ENCODE measurements at places on chromosomes 11 and 22. TPM values are rescaled to one million over a fixed set of nuclear protein-coding genes. Genes with fewer than 3 reads are reported as not detected.

DNA sequence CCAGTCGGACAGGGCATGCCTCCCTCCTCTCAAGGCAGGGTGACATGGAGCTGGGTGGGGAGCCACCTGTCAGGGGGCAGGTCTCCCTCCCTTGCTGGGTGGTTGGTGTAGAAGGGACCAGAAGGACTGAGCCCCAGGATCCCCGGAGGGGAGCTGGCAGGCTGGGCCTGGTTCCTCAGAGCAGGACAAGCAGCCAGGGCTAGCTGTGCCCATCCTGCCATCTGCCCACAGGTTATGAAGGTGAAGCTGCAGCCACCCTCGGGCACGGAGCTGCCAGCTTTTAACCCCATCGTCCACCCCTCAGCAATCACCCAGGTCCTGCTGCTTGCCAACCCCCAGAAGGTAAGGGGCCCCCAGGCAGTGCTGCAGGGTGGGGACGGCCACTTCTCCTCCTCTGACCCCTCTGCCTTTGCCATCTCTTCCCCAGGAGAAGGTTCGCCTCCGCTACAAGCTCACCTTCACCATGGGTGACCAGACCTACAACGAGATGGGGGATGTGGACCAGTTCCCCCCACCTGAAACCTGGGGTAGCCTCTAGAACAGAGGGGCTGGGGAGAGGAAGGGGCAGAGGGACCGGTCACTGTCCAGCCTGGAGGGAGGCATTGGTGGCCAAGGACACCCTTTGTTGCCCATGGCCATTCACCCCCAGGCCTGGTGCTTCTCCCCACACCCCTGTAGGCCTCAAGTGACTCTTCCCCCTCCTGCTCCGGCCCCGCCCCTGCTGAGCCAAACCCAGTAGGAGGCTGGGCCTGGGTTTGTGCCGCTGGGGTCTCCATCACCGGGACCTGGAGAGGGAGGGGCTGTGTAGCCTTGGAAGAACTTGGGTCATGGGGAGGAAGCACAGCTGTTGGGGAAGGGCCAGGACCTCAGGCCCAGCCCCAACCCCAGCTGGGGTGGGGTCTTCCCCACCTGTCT, 7.0 kb upstream of the SH3BP1 start:
- DNase-seq: no peak

DNA sequence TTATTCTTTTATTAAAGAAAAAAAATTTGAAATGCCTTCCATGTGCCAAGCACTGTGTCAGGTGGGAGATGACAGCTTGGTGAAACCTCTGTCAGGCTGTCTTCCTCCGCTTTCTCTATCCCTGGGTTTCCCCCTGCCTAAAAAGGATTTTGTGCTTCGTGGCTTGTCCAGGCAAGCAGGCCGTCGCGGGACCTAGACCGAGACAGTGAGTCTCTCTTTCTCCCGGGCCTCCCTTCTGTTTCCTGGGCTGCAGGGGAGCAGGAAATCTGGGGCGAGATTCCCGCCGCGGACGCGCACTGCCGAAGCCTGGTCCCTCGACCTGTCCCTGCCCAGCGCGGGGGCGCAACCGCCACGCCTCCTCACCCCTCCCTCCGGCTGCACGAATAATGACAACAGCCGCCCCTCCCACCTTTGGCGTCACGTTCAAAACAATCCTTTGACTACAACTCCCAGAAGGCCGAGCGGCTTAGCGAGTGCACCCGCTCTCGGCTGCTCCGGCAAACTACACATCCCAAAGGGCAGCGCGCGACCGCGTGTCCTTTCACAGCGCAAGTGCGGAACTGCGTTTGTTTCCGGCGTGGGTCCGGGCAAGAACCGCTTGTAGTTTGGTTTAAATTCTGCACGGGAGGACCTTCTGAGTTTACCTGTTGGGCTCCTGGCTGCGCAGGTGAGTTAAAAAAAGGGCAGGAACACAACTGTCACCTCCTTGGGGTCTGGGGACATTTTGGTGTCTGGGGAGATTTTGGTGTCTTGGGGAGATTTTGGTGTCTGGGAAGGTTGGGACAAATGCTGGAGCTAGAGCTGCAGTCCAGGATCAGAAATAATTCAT, at the start of gene CLP1:
Gene CLP1, plus strand, starts transcription at position 569 of the 829 bp plus-strand sequence. CDS start 1,715 bp downstream, outside the sequence.
- DNase-seq: peak; percentile 100

Gene IL10RA
- 18.5 TPM for total RNA-seq

DNA sequence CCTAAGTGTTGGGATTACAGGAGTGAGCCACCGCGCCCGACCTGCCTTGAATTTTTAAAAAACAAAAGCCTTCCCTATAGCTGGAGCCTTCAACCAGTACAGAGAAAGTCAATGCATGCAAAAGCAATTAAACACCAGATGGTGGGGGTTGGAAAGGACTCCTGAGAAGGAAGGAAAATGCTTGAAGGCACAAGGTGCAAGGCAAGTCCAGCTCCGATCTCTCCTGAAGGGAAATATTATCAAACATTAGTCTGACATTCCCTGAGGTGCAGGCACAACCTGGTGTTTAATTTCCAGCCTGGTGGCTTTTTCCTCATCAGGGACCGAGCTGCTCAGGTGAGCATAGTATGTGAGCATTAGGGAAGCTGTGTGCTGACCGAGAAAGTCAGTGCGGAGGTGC, 12.9 kb upstream of the RAPSN start:
- DNase-seq: no peak

Gene PHETA2
- total RNA-seq: 11.5 TPM

DNA sequence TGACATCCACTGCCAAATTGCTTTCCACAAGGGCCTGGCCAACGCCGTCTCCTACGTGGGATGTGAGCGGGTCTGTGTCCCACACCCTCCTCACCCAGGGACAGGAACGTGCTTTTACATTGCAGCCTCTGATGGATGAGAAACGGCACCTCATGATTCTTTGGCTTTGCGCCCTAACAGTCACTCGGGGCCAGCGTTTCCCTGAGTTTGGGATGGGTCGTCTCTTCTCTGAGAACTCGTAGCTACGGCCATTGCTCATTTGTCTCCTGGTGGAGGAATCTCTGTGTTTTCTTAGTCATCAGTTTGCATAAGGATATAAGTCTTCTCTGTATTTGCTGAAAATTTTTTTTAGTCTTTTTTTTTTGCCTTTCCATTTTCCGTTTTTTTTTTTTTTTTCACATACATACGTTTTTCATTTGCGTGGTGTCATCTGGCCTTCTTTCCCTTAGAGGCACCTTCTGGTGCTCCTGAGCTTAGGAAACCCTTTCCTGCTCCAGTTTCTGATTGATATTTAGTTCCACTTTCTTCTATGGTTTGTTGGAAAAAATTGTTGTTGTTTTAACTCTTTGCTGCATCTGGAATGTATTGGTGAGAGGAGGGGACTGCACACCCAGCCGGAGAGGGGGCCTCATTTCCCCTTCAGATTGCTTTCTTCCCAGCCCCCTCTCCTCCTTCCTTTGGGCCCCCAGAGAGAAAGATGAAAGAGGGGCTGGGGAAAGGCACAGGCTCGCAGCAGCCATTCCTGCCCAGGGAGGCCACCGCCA, 12.0 kb downstream of the TNNT3 start:
- peak; percentile 84 for DNase-seq

DNA sequence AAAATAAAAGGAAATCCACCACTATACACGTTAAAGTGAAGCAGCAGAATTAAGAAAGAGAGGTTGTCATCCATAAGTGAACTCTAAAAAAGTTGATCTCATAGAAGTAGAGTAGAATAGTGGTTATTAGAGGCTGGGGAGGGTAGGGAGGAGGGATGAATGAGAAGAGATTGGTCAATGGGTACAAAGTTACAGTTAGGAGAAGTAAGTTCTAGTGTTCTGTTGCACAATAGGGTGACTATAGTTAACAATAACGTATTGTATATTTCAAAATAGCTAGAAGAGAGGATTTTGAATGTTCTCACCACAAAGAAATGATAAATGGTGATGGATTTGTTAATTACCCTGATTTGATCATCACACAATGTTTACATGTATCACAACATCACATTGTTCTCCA, 72.0 kb downstream of the CD82 start:
- DNase-seq: no peak

GRCh38 chr11:2929531-2929949, 320 bp upstream of the PHLDA2 start:
- DNase-seq: peak; percentile 68

GRCh38 chr11:108224366-108224765, 1.5 kb downstream of the ATM start:
- DNase-seq: no peak

- DNase-seq: no peak
These were observed 11.7 kb upstream of the OR56B4 start for GRCh38 chr11:6095798-6096197.

DNA sequence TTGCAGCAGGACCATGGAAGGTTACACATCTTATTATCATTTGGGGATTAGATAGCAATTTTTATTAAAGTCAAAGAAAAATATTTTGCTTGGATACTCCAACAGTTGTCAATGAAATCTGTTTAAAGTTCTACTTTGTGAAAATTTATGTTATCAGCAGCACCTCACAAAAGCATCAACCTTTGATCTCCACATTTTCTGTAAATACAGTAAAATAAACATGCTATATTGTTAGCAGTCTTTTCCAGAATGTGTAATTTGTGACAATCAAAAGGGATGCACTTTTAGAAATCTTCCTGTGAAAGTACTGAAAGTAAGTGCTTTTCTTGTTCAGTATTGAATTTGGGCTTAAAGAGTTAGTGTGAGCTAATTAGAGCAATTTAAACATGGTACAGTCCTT, 4.1 kb downstream of the SLC22A25 start:
- DNase-seq: no peak

DNA sequence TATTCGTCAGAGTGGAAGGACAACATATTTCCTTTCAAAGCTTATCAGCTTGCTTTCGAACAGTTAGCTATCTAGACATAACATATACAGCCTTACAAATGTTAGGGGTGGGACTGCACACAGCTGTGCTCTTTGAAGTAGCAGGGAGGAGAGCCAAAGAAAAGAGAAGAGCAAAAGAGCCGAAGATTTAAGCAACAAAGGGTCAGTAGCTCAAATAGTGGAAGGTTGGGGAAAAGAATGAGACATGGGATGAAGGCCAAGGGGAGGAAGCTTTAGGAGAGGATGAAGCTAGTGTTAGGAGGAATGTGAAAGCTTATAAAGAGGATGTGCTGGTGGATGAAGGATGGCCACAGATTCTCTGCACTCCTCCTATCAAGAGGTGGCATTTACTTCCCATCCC, 31.8 kb upstream of the IGSF22 start:
- DNase-seq: no peak

Gene HTR3B
- total RNA-seq: not detected

DNA sequence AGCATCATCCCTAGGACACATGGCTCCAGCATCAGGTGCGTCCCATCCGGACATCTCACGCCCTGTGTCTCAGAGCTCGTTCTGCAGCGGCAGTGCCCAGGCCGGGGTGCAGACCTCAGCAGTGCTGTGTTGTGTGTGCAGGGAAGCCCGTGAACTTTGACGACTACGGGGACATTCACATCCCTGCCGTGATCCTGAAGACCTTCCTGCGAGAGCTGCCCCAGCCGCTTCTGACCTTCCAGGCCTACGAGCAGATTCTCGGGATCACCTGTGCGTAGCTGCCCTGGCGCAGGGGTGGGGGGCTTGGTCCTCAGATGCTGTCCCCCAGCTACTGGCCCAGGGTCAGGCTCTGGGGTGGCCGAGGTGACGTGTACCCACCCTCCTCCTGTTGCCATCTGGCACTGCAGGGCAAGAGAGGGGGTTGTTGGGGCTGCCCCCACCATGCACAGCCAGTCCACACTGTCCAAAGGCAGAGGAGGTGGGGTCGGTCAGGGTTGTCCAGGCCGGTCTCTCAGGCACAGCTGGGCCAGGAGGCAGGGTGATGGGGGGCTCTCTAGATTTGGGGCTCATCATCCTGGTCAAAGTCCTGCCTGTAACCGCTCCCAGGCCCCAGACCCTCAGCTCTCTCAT, 96.5 kb downstream of the ARHGAP8 start:
- DNase-seq: no peak

DNA sequence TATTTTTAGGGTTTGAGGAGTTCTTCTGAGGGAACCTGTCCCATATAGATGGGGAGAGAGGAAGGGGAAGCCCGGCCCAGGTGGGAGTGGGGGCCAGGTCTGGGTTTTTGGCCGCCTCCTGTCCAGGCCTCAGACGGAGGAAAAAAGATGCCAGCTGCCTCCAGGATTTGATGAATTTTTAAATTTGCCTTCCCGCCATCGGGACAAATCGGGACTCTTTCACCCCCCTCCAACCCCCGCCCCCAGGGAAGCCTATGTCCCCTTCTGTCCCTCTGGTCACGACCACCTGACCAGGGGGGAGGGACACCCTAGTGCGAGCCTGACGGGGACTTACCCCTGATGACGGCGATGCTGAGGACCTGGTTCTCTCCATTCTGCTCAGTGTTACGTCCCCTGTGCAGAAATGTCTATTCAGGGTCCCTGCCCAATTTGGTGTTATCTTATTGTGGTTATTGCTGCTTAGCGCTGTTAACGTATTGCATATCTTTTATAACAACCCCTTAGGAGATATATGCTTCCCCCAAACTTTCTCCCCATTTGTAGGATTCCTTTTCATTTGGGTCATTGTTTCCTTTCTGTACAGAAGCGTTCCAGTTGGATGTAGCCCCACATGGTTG, 115.9 kb upstream of the GRK3 start:
- DNase-seq: no peak

DNA sequence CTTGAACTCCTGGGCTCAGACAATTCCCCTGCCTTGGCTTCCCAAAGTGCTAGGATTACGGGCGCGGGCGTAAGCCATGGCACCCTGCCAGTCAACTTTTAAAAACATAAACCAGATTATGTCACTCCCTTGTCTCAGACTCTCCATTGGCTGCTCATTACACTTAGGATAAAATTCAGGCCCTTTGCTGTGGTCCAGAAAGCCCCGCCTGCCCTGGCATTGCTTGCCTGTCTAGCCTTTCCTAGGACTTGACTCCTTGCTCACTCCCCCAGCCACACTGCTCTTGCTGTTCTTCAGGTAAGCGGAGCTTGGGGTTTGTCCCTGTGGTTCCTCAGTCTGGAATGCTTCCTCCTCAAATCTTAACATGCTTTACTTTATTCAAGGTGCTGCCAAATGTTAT, 30.5 kb downstream of the DIXDC1 start:
- peak; percentile 83 for DNase-seq

DNA sequence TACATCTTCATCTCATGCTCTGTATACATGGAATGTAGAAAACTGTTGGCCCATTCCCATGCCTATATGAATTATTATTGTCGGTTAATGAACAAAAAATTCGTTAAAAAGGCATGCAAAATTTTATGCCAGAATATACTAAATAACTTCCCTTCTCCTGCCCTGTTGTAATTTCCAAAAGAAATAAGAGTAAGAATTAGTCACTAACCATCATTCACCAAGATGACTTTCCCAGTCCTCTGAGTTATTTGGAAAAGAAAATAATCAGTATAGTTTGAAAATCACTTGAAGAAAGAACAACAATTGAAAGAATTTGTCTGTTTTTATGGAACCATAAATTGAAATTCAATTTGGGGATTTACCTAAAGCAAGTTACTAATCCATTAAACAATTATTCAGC, 1149.1 kb upstream of the RAG2 start:
- DNase-seq: no peak

DNA sequence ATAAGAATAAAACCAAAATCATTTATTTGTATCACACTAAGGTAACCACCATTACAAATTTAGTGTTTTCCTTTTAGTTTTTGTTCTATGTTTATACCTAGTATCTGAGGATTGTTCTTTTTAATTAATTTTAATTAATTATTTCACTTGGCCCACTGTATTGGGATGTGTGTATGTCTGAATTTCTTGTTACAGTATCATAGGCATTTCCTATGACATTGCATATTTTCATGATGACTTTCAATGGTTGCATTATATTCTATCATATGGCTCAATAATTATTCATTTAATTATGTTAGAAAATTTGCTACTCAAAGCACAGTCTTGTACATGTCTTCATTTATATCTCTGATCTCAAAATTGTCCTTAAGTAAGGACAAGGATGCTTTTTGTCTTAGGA, 41.0 kb downstream of the C11orf71 start:
- DNase-seq: no peak

- peak; percentile 68 for DNase-seq
These were observed at the start of gene IL18BP for GRCh38 chr11:71998649-71999310. TSS of gene IL18BP (plus strand) at chr11:71998909. CDS start at chr11:71999985, 1,076 bp downstream.

Gene DEUP1
- not detected for total RNA-seq
